ENCODE measurements at places on chromosomes 4 and X.
A peak's percentile ranks its signal among the peaks of the same experiment; 100 is the strongest.

- DNase-seq, result no peak
Measured at GRCh38 chr4:88144866-88145300, 13.6 kb downstream of the ABCG2 start.

DNA sequence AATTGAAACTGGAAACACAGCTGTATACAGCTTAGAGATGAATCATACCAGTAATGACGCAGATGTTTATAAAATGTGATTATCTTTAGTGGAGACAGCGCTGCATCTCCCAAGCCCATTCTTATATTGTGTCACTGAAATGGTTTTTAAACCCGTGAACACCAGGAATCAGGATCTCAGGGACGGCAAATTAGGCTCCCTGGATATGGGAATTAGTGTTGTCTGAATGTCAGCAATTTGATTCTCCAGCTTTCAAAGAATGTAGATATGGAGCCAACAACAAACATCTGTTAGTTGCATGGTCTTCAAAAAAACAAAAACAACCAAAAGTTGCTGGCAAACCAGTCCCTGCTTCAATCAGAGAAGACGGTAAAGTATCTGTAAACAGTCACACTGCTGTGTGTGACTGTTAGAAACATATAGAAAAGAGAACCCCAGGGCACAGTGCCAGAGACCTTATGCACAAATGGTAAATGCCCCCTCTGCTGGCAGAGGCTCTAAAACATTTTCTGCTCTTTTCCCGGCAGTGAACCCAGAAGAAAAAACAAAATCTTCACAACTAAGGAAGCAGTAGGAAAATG lies 351.9 kb upstream of the FTHL17 start:
- DNase-seq, result peak; percentile 31

DNA sequence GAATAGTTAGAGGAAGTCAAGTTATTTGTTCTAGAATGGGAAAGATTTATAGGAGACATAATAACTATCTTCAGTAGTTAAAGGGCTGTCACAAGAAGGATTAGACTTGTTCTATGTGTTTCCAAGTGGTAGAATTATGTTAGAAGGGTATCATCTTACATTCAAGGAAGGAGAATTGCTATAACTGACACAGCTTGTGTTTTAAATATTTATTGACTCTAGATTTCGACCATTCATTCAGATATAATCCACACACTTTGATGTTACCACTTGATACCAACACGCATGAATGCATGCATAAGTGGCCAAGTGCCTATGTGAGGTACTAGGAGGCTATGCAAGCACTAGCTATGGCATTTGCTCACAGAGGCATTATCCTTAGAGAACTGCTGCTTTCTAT lies 122.7 kb downstream of the CCNB3 start:
- DNase-seq, result no peak

- DNase-seq, result no peak
Measured at GRCh38 chr4:39893693-39894072, 84.0 kb downstream of the PDS5A start.

GRCh38 chr4:187268940-187269339 lies 545.3 kb upstream of the FAT1 start:
- DNase-seq, result peak; percentile 30

GRCh38 chr4:7111441-7111840 lies 43.6 kb upstream of the GRPEL1 start:
- no peak for DNase-seq

GRCh38 chrX:120408168-120408567 lies 46.3 kb downstream of the ATP1B4 start:
- no peak for DNase-seq

DNA sequence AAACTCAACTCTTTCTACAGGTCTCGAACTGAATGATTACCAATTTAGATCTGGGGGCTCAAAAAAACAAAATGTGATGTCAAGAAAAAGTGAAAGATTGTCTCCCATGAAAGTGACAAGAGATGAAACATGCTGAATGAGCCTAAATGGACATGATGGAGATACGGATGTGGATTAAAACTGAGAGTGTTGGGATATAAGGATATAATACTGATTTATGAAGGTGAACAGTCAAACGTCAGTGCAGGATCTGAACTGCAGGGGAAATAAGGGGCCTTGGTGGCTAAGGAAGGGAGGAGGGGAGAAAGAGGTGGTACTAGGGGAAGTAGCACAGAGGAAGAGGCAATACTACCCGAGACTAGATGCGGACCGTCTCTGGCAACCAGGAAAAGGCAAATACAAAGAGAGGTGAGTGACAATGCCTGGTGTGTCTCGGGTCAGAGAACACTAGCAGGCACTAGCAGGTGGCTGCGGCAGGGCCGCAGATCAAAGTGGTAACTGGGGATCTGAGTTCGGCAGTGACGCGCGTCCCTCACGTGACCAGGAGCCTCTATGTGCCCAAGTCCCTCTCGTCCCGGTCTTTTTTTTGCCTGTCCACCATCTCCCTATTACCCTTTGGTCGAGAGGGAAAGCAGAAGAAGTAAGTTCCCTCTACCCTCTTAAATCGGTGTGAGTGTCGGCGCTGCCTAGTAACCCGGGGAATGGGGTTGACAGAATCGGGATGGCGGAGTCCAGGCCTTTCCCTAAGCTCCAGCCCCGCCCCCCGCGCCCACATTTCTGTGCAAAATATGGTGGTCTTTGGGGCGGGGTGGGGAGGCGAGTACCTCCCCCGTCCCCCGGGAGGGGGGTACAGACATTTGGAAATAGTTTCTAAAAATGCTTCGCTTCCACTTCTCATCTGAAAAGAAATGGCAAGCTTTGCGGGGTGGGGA lies at the start of gene TCEAL1:
Gene TCEAL1 (plus strand): TSS at position 590 of the 932 bp plus-strand sequence. CDS start 942 bp downstream, outside the sequence.
- DNase-seq, result no peak

DNA sequence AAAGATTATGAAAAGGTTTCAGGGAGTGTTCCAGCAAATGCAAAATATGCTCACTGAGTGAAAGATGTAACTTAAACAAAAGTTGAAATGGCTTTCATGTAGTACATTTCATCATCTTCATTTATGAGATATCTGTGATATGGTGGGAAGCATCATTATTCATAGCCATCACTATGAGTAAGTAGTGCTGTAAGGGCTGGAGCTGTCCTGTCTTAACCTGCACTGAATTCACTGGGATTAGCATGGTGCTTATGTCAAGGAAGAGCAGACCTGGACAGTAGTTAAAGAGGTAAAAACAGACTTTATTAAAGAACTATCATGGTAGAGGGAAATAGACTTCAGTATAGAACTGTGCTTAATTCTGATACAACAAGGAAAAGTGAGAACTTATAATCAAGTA lies 1347.3 kb downstream of the RPA4 start:
- DNase-seq, result no peak

GRCh38 chrX:23434356-23434884 lies 99.8 kb downstream of the PTCHD1 start:
- no peak for DNase-seq

GRCh38 chr4:10687526-10687925 lies 3.0 kb upstream of the CLNK start:
- no peak for DNase-seq

DNA sequence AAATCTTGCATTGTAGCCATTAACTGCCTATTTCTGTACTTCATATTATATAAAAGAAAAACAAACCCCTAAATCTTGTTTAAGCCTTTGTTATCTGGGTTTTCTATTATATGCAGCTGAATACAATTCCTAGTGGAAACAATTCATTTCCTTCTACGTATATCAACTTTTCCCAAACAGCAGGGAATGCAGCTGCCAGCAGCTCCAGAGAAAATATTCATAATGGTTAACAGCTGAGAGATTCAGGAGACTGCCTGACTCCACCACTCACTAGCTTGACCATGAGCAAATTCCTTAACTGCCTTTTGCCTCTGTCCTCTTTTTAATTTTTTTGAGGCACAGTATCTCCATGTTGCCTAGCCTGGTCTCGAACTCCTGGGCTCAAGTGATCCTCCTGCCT lies 146.2 kb downstream of the SPATA18 start:
- DNase-seq, result no peak

- DNase-seq, result peak; percentile 12
Measured at GRCh38 chrX:100098660-100099375, 311.3 kb downstream of the PCDH19 start.

GRCh38 chr4:87977521-87978278 lies 2.2 kb downstream of the SPP1 start:
- no peak for DNase-seq

- no peak for DNase-seq
Measured at GRCh38 chrX:133323431-133323830, 91.9 kb downstream of the GPC4 start.

- no peak for DNase-seq
Measured at GRCh38 chr4:109263721-109264120, 38.7 kb downstream of the COL25A1 start.

DNA sequence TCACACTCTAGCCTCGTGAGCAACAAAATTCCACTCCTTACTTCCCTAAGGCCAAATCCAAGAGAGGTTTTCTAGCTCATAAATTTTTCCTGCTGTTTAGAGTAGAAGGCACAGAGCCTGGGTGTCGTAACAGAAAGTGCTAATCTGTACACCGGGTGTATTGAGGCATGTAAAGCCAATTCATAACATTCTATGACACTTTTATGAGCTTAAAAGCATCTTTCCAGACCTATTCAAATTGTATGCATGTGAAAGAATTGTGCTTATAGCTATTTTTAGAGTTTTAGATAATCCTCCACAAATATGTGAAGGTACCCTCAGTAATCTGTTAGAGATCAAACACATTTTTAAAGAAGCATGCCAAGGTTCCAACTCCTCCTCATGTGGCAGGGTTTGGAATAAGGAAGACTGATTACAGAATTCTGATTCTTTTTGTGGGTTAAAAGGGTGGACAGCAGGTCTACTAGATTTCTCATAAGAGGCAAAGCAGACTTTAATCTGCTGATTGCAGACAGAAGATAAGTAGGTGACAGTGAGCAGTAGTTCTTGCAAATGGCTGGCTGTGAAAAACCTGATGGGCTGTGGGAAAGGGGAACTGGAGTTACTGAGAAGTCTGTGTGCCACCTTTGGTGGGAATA lies 25.5 kb upstream of the LRCH2 start:
- DNase-seq, result peak; percentile 42
